Body of pancreas (tissue), 4 donors: ENCODE measurements at places on chromosomes 11 and 22.

DNA sequence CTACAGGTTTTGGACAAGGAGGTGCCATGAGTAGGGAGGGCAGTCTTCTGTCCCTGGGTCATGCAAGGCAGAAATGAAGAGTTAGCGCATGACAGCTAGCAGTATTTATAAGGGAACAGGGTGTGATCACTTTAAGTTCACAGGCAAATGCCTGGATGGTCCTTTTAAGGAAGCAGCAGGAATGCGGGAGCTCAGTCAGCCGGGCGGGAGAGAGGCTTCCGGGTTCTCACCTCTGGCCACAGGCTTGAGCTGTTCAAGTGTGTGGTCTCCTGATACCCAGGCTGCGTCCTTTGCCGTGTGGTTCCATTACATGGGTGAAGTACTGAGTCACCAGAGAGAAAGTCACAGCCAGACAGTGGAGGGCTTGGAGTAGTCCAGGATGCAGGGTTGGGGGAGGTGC lies 105.4 kb downstream of the BCR start:
- DNase-seq, result no peak

DNA sequence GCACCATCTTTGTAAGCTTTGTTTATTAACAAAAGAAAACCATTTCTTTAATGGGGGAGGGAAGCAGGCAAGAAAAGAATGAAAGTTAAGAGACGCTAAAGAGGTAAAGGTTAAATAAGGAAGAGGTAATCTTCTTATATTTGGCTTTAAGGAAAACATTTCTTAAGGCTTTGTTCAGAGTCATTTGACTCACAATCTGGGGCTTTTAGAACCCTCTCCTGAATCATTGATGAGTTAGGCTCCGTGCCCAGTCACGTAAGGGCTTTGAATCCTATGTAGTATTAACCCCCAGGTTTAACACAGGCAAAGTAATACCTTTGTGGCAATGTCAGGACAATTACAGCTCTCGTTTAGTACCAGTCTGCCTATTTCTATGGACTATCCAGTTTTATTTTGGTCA lies 26.1 kb downstream of the MADD start:
- no peak for DNase-seq

GRCh38 chr22:17853073-17853472 lies 78.8 kb upstream of the BID start:
- no peak for DNase-seq

GRCh38 chr11:73429121-73429750 lies 53.0 kb downstream of the RELT start:
- no peak for DNase-seq

- DNase-seq, result no peak
Observed at GRCh38 chr11:59144096-59144495, 1.4 kb downstream of the FAM111A start.

DNA sequence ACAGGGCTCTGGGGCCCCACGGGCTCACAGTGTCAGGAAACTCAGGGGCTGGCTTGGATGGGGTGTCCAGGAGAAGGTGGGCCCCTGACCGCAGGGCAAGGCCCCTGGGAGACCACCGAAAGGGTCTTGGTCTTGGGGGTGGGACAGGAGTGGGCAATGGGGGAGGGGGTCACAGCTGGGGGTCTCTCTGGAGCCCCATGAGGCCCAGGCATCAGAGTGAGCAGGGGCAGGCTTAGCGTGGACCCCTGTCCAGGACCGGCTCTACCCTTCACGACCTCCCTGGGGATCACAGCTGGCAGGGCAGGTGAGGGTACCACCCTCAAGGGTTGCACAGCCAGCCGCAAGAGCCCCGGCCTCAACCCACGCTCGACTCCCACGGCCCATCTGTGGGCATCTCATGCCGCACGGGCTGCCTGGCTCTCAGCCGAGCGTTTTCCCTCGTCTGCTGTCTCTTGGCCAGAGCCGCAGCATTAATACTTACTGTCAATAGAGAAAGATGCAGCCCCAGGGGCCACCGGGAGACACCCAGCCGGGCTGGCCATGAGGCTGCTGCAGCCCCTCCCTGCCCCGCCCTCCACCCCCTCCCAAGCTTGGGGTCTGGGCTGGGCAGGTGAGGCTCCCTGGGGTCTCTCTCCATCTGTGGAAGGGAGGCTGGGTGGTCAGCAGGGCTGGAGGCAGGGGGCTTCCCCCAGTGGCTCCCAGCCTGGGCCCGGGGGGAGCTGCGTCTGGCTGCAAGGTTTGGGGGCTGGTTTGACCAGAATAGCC lies 662 bp downstream of the MUC5B start:
- DNase-seq, result no peak

GRCh38 chr11:82995235-82995634 lies 76.5 kb downstream of the RAB30 start:
- no peak for DNase-seq

DNA sequence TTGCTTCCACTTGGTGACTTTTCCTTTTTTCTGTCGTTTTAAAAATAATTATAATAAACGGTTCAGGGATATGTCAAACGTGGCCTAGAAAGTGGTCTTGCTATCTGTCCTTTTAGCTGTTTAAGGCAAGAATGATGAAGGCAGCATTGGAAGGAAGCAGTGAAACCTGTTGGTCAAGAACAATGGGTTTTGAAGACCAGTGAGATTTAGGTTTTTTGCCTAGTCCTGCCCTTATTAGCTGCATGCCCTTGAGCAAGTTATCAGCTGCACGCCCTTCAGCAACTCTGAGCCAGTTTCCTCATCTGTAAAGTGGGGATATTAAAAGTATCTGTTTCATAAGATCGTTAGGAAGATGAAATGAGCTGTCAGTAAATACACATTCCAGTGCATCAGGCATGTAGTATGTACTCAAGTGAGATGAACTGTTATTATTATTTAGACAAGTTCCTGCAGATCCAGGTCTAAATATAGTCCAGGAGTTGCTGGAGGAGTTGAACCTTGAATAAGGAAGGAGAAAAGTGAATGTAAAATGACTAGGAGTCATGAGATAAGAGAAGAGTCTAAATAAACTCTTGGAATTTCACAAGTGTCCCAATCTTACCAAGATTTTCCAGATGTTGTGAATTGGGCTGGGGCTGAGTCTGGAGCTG lies 90.8 kb upstream of the HSD17B12 start:
- no peak for DNase-seq

- DNase-seq, result no peak
Observed at GRCh38 chr22:45199723-45200122, 36.0 kb downstream of the NUP50 start.

- peak; percentile 65 for DNase-seq
Observed at GRCh38 chr11:70650075-70650909, 252.0 kb downstream of the CTTN start.

GRCh38 chr11:32511926-32512325 lies 71.7 kb upstream of the EIF3M start:
- no peak for DNase-seq

DNA sequence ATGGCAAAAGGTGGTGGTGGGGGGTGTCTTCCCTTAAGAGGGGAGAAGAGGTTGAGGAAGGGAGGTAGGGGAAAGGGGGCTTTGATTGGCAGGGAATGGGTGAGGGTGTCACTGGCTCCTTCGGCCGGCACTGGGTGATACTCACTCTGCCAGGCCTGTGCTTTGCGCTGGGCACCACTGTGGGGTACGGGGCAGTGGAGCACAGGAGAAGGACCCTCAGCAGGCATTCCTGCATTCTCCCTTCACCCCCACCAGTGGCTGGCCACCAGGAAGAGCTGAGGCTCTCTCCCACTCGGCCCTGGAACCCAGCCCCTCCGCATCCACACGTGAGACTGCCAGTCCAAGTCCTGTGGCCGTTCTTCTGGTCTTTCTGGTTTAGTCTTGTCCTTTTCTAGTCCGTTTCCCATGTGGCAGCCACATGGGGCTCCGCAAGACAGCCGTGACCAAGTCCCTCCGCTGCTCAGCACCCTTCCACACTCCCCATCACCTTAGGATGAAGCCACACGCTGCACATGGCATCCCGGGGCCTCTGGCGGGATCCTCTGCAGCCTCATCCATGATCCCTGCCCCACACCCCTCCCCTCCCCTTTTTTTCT lies 8.0 kb downstream of the CAPN5 start:
- no peak for DNase-seq

DNA sequence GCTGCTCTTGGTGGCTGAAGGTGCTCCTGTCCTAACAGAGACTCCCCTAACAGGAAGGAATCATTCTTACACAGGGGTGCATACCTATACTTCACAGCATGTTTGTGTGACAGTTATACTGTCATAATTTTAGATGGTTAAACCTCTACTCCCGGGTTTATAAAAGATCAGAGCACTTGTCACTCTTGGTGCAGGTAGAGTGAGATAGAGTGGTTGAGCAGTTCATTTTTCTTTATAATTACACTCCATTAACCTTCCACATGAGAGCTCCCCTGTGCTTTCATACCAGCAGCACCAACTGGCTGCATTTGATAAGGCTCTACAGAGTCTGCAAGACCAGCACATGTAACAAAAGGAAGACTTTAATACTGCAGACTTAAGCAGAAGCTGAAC lies 72.9 kb downstream of the LARGE2 start:
- DNase-seq, result no peak

GRCh38 chr11:27328614-27329013 lies 34.4 kb downstream of the CCDC34 start:
- no peak for DNase-seq

DNA sequence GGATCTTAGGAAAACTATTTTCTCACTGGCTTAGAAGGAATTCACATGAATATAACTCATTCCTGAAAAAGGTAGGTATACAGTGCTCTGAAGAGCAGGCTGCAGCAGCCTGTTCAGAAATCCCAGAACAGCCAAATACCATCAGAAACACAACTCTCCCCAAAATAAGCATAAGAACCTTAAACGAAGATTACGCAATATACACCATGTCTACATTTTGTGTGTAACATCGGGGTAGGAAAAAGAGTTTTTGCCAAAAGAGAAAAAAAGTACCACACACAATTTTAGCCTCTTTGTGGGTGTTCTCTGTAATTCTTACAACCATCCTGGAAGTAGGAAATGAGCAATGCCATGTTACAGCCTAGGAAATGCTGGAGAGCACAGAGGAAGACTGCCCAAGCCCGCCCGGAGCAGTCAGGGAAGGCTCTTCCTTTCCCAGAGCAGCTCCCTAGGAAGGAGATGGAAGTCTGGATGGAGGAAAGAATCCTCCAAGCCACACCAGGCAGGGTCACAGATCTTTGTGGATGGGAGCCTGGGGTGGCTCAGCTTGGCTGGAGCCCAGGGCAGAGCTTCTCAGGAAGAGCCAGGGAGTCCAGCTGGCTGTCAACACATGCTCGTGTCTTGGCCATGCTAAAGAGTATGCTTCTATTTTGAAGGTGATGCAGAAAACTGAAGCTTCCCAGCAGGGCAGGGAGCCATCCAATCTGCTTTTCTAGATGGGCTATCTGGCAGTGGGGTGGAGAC lies 49.7 kb upstream of the ARFGAP3 start:
- DNase-seq, result no peak

DNA sequence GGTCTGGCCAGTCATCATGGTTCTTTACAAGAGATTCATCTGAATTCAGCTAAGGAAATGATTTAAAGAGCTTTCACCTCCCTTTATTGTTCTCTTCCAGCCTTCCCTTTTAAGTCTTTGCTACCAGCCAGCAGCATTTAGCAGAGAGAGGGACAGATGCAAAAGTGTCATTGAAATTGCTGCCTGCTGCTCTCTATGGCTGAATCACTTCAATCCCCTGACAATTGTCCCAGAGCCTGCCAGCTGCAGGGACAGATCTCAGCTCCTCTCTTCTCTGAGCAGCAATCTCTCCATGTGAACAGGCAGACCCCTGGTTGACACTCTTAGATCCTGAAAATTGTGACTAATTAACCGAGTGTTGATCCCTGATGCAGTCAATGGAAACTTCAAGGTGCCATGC lies 816.9 kb upstream of the CCDC90B start:
- DNase-seq, result no peak

DNA sequence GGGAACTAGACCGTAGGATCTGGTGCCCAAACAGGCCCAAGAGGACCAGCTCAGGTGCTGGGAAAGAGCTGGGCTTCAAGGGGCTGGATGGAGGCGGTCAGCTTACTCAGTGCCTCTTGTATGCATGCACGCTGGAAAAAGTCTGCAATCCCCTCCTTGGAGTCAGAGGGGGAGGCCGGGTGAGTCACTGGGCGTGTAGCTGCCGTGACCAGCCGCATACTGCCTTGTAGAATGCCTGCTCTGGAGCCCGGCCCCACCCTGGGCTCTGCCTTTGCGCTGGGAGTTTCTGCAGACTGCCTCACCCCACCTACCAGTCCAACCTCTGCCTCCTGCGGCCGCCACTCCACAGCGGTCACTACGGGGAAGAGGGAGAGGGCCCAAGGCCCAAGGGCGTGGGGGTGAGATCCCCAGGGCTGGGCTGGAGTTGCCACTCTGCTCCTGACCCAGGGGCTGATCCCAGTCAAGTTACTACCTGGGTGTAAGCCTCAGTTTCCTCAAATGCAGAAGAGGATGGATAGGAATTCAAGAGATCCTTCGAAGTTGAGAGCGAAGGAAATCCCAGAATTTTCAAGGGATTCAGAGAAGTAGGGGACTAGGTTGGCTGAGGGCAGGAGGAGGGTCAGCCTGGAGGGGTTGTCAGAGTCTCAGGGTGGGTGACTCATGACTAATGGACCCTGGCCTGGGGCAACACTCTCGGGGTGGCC lies 4.2 kb downstream of the MRGPRF start:
- peak; percentile 46 for DNase-seq

GRCh38 chr22:43199541-43199940 lies 12.6 kb upstream of the TTLL12 start:
- DNase-seq, result no peak

- DNase-seq, result peak; percentile 64
Observed at GRCh38 chr22:39244496-39245129, at the start of gene PDGFB. PDGFB (minus strand) TSS chr22:39244982; CDS start chr22:39243963, 1,019 bp downstream.

- peak; percentile 62 for DNase-seq
Observed at GRCh38 chr11:119509969-119510401, 87.0 kb upstream of the THY1 start.

DNA sequence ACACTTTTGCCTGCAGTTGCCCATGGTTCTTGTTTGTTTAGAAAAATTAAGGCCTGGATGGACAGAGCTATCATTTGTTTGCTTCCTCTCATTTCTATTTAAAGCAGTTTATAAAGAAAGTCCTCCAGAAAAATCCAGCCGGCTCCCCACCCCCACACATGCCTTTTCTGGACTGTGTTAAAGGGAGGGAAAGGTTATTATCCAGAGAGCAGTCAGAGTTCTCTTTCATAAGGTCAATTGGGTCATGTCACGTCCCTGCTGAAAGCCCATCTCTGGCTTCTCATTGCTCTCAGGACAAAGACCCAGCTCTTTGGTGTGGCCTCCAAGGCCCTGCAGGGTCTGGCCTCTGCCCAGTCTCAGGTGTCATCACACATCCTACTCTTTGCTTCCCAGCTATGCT lies 9.8 kb upstream of the GRK3 start:
- no peak for DNase-seq

GRCh38 chr11:124793466-124794278 lies 6.5 kb downstream of the MSANTD2 start:
- DNase-seq, result peak; percentile 20
